GM10248 (cell line): ENCODE measurements at places on chromosomes 7 and 10.

DNA sequence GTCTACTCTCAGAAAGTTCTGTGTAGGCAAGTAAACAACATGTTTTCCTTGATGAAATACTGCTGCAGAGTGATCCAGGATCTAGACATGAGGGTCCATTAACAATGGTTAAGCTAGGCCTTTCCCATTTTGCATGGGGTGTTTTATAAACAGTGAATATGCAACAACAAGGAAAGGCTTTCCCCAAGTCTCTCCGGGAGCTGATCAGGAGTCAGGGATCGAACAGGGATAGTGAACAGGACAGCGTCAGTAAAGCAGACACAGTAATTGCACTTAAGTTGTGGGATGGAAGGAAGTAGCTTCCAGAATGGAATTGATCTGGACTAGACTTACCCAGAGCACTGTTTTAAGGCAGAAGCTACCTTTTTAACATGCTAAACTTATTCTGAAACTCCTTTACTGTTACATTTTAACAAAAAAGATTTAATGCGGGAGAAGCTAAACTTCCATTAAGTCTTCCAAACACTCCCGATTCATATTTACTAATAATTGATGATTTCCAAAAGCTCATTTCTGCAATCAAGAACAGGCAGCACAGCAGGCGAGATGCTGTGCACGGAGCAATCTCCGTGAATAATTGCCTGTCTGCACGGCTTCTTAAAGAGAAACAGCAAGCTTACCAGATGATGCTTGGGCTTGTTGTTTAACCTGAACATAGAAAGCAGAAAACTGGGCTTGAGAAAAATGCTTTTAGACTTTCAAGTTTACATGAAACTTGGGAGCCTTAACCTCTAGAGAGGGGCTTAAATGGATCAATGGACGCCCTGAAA is 50.3 kb upstream of the DOCK1 start:
- no peak for DNase-seq

- no peak for DNase-seq
Measured at GRCh38 chr10:93149761-93150160, 76.1 kb downstream of the CYP26A1 start.

- DNase-seq: no peak
Measured at GRCh38 chr10:4407783-4408182, 418.2 kb upstream of the AKR1E2 start.

- DNase-seq: no peak
Measured at GRCh38 chr7:42292991-42293521, 56.0 kb upstream of the GLI3 start.

DNA sequence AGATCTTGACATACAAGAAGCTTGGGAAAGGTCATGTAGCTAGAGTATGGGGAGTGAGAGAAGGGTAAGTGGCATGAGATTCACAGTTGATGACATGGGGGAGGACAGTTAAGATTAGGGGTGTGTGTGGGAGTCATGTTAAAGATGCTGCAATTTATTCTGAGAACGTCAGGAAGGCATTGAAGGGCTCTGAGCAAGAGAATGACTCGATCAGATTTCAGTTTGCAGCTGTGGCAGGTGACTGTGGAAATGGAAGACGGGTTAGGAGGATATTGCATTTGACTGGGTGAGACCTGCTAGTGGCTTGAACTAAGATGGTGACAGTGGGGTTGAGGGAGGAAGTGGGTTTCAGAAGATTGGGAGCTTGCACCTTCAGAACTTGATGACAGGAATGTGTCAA is 5.6 kb downstream of the CDC123 start:
- DNase-seq: no peak

DNA sequence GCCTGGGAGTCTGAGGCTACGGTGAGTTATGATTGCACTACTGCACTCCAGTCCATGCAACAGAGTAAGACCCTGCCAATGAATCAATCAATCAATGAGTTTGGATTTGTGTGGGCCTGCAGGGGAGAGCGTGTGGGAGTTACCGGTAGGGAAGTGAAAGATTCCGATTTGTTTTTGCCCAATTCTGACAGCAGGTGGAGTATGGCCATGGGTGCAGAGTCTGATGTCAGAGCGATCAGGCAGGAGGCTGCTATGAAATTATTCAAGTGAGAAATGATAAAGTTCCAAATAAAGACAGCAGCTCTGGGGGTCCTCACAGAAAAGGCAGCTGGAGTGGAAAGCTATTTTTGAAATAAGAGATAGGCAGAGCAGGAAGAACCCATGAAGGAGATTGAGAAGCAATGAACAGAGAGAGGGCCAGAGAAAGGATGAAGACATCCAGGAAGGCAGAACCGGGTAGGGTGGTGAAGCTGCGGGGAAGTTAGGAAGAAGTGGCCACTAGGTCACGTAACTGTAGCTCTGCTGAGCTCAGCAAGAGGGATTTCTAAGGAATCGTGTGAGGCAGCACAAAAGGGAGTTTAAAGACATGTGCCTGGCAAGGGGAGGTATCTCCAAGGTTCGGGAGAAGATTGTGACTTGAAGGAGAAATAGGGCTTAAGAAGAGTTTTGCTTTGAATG is 93.7 kb upstream of the NMT2 start:
- DNase-seq: no peak

GRCh38 chr7:135164357-135165061 is 6.0 kb downstream of the CYREN start:
- peak; percentile 7 for DNase-seq

DNA sequence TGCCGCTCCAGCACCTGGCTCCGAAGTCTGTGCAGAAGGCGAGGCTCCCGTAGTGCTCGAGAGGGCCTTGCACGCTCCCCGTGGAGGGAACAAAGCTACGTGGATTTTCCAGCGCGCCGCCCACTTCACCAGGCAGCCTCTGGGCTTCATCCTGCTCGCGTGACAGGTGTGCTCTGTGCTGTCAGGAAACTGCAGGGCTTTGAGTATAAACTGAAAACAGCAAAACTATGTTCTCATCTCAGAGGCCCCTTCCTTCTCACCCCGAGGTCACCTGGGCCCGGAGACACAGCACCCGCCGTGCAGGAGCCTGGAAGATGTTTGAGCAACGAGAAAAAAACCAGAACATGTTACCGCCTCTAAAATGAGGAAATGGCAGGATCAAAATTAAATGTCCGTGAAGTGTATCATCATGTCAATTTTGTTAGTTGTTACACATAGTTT is 17.6 kb upstream of the GPR146 start:
- DNase-seq: no peak

DNA sequence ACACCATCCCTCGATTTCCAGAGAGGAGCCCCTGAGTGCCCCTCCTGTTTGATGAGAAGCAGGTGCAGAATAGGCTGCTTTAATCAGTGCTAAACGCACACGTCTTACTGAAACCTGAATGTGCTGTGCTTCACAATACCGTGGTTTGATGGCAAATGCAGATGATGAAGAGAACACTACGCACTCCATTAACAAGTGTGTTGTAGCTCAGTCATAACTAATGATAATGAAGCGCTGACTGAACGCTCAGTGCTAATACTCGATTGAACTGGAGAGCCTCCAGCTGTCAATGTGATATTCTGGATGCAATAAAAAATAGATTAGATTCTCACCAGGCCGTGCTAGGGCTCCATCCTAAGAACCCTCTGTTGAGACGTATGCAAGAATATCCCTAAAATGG is 279.7 kb upstream of the PLPP4 start:
- DNase-seq: no peak

DNA sequence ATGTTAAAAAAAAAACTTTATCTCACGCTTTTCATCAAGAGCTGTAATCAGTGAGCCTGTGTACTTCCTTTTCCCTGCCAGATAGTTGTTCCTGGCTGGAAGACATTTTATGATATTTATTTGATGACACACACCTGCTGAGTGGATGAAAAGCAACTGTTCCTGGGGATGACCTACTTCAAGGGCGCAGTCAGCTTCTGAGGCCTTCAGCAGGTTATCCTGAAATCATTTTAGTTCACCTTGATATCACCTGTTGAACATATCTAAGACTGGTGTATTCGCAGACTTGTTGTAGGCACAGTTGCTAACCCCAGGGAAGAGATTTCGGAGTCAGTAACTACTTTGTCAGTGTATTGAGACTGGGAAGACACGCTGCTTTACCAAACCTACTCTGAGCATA is 234.5 kb upstream of the TCF7L2 start:
- DNase-seq: no peak

- DNase-seq: no peak
Measured at GRCh38 chr7:28708033-28708951, 249.8 kb downstream of the TRIL start.

- DNase-seq: peak; percentile 22
Measured at GRCh38 chr7:69597278-69598076, 798 bp upstream of the AUTS2 start.

DNA sequence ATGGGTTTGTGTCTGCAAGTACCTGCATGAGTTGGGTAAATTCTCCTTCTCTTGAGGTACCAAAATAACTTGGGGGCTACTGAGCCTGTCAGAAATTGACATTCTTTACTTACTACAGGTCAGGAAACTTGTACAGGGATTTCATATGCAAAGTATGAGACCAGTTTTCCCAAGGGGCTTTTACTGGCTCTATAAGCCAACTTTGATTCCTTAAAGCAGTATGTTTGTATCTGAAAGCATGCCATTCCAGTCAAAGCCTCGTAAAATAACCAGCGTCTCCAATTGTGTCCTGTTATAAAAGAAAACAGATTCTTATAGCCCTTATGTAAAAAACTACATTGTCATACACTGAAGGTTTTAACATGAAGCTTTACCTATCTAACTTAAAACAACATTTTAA is 90.2 kb downstream of the ZNF467 start:
- DNase-seq: no peak

- DNase-seq: no peak
Measured at GRCh38 chr7:158702196-158702595, 2.4 kb downstream of the NCAPG2 start.

- DNase-seq: no peak
Measured at GRCh38 chr10:77077316-77077945, 560.2 kb downstream of the KCNMA1 start.
